Right renal pelvis (tissue), 4 donors: ENCODE measurements at places on chromosomes 2 and 18.
A peak's percentile ranks its signal among the peaks of the same experiment; 100 is the strongest.

GRCh38 chr2:176493226-176493825, 224.1 kb downstream of the MTX2 start:
- no peak for DNase-seq

GRCh38 chr18:59570101-59570775, 127.0 kb downstream of the CCBE1 start:
- DNase-seq, result no peak

DNA sequence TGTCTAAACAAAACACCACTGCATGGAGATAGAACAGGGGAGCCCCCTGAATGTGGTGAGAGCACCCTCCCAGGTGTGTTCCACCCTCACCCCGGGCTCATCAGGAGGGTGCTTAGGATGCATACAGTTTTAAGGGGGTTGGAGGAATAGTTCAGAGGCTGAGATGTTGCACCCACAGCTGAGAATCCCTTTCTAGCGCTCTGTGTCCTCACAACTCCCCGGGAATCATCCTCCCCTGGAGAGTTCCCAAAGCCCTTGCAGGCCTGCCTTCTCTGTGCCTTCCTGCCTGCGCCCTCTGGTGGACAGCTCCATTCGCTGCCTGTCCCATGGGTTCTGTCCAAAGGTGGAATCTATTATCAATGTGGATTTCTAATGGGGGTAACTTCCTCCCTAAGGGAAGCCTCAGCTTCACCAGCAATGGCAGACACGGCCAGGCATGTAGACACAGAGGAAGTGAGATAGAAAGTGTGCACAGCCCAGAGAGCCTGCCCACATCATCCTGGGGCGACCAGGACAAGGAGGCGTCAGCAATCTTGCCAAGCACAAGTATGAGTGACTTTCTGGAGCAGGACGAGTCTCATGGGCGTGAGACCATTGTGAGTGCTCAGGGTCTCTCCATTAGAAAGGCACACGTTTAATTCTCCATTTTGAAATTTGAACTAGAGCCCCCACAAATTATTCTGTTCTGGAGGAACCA, 1.2 kb upstream of the UGT1A5 start:
- DNase-seq, result peak; percentile 60

GRCh38 chr2:48284621-48285212, 245.2 kb upstream of the STON1 start:
- no peak for DNase-seq

DNA sequence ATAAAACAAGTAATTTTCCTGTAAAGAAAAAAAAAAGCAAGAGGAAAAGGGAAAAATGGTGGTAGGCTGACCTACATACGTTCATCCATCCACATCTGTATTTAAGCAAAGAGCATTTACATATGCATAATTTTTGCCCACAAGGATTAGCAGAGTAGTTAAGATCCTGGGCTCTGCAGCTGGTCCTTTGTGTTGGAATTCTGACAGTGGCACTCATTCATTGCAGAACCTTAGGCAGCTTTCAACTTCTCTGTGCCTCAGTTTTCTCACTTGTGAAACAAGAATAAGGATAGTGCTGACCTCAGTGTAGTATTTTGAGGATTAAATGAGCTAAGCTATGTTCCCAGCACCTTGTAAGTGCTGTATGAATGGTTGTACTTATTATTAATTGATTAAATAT, 211.3 kb downstream of the ARL4C start:
- no peak for DNase-seq

- no peak for DNase-seq
Observed at GRCh38 chr2:230657906-230658305, 54.7 kb upstream of the CAB39 start.

- no peak for DNase-seq
Observed at GRCh38 chr18:62379051-62379450, 53.9 kb downstream of the TNFRSF11A start.

DNA sequence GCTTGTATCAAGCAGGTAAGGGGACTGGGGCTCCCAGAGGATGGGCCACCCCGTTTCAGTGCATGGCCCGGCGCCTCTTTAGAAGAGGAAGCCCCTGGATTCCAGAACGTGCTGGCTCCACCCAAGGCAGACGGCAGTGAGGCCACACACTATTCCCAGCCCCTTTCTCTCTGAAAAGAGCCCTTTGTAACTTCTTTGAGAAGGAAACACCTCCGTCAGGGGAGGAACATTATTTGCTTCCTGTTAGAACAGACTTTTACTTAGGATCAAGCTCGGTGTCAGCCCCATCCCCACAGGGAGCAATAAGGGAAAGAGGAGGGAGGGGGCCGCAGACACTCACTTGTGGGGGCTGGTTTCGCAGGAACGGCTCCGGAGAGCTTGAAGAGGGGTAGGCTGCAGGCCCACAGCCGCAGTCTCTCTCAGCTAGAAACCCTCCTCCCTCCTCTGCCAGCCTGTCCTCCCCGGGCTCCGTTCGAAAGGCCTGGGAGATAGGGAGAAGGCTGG, 49.6 kb upstream of the RMDN2 start:
- no peak for DNase-seq

GRCh38 chr2:205471776-205472175, 210.5 kb upstream of the NRP2 start:
- no peak for DNase-seq

- DNase-seq, result peak; percentile 23
Observed at GRCh38 chr18:25420077-25420825, 68.3 kb upstream of the ZNF521 start.
